ENCODE measurements at places on chromosomes 7 and 10.

DNA sequence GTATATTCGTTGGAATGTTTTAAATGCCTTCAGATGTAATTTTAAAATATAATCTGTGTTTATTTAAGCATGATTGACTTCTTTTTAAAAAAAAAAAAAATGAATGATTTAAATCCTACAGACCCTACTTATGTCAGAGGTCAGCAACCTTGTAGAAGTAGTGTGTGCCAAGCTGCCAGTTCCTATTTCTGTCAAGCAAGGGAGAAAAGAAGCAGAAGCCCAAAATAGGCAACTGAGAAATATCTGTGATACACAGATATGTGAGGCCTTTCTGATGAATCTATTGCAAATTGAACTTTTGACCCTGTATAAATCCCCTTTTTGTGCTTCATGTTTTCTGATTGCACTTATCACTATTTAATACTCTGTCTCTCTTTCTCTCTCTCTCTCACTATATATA is 199.5 kb downstream of the LRRN3 start:
- no peak for DNase-seq

DNA sequence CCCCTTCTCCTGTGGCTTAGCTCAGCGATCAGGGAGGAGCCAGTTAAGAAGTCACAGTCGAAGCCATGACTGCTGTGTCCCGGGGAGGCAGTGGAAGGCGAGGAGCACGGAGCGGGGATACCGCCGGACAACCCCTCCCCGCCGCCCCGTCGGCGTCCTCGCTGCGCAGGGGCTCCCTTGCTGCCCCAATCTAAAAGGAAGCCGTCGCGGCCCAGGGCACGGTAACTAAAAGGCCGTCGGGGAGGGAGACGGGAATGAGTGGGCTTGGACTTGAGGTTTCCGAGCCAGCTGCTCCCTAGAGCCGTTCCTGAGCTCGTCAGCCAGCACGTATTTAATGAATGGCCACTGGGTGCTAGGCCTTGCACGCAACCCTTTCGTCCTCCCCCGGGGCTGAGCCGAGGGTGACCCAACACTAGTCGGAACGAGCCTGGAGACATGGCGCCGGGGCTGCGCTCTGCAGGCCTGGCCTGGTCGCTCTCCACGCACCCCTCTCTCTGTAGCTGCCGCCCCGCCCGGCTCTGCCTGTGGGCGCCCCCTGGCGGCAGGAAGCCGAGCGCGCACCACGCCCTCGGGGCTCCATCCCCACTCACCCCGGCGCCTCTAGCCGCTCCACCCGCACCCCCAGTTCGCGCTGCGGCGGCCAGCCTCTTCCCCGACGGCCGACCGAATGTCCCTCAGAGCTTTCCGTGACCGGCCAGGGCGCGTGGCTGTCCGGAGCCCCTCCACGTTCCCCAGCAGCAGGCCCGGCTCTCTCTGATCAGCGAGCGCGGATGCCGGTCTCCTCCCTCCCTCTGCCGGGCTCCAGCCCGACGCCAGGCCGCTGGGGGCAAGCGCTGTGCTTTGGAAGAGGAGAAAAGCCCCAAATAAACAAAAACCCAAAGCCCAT is 29.3 kb upstream of the KCNK18 start:
- DNase-seq, result peak; percentile 58

DNA sequence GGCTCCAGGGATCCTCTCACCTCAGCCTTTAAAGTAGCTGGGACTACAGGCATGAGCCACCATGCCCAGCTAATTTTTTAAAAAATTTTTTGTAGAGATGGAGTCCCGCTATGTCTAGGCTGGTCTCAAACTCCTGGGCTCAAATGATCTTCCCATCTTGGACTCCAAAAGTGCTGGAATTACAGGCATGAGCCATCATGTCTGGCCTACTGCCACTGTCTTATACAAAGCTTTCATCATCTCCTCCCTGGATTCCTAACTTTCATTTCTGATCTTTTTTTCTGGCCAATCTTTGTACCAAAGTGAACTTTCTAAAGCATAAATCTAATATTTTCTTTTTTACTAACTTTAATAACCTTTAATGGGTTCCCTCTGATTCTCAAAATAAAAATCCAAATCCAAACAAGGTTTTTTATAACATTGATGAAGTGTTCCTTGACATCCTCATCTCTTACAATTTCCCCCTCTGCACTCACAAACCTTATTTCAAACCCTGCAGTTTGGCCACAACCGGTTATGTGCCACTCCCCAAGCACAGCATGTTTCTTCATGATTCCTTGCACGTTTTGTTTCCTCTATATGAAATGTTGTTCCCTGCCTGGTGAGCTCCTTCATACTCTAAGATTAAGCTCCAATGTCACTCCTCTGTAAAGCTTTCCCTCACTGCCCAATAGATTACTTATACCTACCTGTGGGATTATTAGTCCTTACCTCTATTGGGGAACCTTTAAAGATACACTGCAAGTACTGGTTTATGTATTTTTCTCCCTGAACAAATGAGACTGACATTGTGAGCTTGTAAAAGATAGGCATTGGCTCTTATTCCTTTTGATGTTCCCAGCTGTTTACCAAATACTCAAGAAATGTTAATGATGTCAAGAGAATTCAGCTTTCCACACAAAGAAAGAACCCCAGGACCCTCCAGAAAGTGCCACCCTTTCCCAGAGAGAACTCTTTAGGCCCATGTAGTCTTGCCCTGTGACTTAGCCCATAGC is 101.7 kb downstream of the HOXA1 start:
- no peak for DNase-seq

- no peak for DNase-seq
These were observed 2.9 kb downstream of the CELF2 start for GRCh38 chr10:11020548-11020942.

DNA sequence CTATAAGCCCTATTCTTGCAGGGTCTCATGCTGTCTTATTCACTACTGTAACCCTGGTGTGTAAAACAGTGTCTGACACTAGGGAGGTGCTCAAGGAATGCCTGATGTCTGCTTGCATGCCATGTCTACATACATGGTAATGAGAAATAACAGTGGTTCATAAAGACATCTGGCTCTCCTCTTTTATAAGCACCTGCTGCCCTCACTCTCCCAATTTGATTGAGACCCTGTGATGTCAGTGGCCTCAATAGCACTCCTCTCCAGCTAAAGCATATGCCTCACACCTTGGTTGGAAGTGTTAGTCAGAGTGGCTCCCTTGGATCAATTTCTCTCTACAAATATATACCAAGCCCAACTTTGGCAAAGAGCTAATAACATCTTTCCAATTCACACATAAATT is 30.6 kb downstream of the ANK3 start:
- no peak for DNase-seq

DNA sequence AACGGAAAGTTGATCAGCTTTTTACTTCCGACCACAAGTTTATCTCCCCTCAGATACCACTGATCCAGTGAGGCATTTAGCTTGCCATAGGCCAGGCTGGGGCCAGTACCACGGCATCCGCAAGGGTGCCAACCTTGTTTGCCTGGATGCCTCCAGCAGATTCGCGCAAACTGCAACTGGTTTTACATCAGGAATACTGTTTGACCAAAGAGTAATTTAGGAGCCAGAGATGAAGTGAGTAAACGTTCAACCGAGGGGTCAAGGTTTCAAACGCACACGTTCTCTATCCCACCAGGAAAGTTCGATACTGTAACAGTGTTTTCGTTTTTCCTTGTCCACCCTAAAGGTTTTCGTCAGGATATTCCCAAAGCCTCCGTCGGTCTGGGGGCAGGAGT is 266 bp upstream of the MDFIC start:
- DNase-seq, result no peak

DNA sequence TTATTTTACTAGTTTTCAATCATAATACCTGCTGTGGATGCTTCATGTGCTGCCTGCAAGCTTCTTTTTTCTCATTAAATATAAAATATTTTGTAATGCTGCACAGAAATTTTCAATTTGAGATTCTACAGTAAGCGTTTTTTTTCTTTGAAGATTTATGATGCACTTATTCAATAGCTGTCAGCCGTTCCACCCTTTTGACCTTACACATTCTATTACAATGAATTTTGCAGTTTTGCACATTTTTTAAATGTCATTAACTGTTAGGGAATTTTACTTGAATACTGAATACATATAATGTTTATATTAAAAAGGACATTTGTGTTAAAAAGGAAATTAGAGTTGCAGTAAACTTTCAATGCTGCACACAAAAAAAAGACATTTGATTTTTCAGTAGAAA is 103.0 kb downstream of the PTEN start:
- DNase-seq, result no peak

DNA sequence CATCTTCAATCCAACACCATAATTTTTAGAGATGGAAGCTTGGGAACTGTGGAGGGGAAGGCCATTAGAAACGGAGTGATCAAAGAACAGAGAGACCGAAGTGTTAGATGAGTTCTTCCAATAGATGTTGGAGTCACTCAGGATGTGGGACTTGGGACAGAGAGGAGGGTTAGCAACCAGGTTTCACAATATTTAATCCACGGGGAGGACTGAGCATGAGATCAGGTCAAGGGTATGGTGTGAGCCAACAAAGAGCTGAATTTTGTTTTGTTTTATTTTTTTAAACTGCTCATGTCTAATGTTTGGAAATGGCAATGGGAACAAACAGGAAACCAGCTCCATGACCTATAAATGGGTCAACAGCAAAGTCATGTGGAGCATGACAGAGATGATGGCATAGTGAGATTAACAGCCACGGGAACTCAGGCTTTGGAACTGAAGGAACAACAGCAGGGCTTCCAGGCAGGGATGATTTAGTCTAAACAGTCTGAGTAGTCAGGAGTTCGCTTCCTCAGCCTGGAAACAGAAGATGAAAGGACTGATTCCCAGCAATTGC is 38.9 kb upstream of the AMPH start:
- DNase-seq, result no peak

- no peak for DNase-seq
These were observed 516.4 kb downstream of the PCDH15 start for GRCh38 chr10:54284526-54285193.

- DNase-seq, result no peak
These were observed 6.8 kb downstream of the DLG5 start for GRCh38 chr10:77919713-77920108.

DNA sequence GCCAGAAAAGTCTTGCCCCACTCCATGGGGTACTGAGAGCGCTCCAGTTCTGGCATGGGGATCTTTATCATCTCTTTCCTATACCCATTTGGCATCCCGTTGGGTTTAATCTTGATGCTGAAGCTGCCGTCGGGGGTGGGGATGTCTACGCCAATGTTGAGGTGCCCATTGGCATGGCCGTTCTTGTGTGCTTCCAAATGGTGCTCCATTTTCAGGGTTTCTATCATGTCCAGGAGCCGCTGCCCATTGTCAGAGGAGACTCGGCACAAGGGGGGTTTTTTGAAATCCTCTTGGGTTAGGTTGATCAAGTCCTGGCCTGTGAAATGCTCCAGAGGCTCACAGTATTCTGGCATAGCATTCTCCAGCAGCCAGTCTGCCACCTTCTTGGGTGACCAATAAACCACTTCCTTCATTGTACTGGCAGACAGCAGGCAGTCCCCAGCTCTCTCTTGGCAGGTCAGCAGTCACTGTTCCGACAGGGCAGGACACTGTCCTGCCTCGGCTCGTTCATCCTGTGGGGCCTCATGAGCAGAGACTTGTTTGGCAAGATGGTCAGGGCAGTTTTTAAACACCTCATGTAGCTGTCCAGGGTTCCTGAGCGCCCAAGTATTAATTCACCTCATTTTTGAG is 92.5 kb upstream of the ASAH2 start:
- DNase-seq, result no peak
